Testis (tissue), 5 donors: ENCODE measurements at places on chromosomes 4 and X. TPM values are rescaled to one million over a fixed set of nuclear protein-coding genes. Genes with fewer than 3 reads are reported as not detected.
A peak's percentile ranks its signal among the peaks of the same experiment; 100 is the strongest.

The USP53 gene
- total RNA-seq = 46.9 TPM

The CXXC4 gene
- total RNA-seq = 10.2 TPM

The ZNF827 gene
- 46.8 TPM for total RNA-seq

The ZIC3 gene
- total RNA-seq = 1.5 TPM

DNA sequence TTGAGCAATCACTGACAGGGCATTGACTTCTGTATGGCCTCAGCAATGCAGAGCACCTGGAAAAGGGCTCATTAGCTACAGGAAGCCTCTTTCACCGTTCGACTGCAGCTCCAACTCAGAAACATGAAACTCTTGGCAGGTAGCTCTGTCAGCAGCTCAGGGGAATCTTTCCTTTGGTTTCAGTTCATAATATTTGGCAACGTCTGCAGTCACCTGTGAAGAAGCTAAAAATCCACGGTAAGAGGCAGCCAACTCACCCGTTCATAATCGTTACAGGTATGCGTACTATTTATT is 354.9 kb downstream of the CAMK2D start:
- DNase-seq = no peak
- H3K4me3 ChIP-seq = no peak overlapping the region
- no peaks in the 10 kb centered on the region for H3K4me1 ChIP-seq
- H3K27ac ChIP-seq = no peak overlapping the region

DNA sequence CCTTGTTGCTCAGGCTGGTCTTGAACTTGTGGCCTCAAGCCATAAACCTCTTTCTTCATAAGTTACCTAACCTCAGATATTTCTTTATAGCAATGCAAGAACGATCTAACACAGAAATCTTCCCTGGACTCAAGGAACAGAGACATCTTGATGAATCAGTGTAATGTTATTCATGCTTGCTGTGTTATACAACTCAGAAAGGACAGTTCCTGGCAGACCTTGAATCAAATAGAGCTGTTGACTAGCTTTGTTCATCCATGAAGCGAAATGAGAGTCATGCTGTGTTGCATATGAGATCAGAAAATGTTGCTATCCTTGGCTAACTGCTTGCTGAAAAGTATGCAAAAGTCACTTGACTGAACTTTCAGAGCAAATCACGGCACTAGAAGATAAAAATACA is 72.6 kb upstream of the ARHGAP24 start:
- no peaks in the 10 kb centered on the region for H3K27me3 ChIP-seq
- H3K36me3 ChIP-seq = no peaks in the 10 kb centered on the region
- DNase-seq = no peak
- H3K4me3 ChIP-seq = no peak overlapping the region
- H3K27ac ChIP-seq = no peak overlapping the region
- H3K4me1 ChIP-seq = no peaks in the 10 kb centered on the region

DNA sequence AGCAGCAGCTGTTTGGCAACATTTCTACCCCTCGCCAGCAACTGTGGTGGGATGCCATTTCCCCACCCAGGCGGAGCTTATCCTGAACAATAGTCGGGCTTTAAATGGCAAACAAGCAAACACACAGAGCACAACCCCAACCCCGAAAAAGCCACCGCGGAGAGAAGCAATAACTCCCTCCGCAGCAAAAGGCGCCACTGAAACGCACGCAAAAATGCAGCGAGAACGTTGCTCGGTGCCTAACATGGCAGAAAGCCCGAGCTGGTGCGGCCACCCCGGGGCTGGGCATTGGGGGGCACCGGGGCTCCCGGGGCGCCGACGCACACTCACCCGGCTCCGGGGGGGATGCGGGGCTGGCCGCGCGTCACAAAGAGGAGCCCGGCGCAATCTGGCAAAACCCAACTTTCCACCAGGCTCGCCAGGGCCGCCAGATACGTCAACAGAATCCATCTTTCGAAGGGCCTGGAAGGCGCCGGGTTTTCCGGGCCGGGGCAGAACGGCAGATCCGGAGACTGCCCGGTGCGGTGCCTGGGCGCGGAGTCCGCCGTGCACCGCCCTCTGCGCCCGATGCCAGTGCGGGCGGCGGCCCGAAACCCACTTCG is 818 bp downstream of the RAI2 start:
- DNase-seq = peak; percentile 16
- peak overlapping the region; percentile 44 for H3K27ac ChIP-seq
- no peaks in the 10 kb centered on the region for H3K36me3 ChIP-seq
- H3K27me3 ChIP-seq = no peaks in the 10 kb centered on the region

DNA sequence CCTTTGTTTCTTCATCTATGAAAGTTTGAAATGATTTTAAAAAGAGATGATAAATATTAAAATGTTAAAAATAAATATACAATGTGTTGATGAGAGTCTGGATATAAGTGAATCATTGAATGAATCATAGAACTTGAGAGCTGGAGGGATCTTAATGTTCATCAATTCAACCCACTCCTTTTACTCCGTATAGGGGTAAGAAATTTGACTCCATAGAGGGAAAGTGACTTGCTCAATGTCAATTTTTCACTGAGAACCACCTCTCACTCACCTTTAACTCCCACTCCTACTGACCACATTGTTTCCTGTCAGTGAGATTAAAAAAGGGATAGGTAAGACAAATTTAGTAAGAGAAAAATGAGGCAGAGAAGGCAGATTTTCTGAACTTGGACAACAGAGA is 557.2 kb upstream of the GRIA3 start:
- no peaks in the 10 kb centered on the region for H3K4me1 ChIP-seq
- no peak overlapping the region for H3K4me3 ChIP-seq
- DNase-seq = no peak
- no peaks in the 10 kb centered on the region for H3K36me3 ChIP-seq

DNA sequence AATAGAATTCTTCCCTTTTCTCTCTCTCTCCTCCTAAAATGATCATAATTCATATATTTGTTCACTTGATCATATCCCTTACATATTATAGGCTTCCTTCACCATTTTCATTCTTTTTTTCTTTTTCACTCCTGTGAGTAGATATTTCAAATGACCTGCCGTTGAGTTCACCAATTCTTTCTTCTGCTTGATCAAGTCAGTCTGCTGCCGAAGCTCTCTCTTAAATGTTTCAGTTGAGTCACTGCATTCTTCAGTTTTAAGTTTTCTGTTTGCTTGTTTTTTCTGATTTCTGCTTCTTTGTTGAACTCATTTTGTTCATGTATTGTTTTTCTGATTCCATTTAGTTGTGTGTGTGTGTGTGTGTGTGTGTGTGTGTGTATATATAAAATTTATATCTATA is 354.3 kb downstream of the GPAT3 start:
- H3K36me3 ChIP-seq = no peaks in the 10 kb centered on the region
- DNase-seq = no peak
- H3K27ac ChIP-seq = no peak overlapping the region
- no peak overlapping the region for H3K4me3 ChIP-seq
- no peaks in the 10 kb centered on the region for H3K4me1 ChIP-seq
- no peaks in the 10 kb centered on the region for H3K27me3 ChIP-seq

GRCh38 chr4:109029987-109030386 is 267.1 kb upstream of the ETNPPL start:
- H3K4me3 ChIP-seq = no peak overlapping the region
- H3K36me3 ChIP-seq = no peaks in the 10 kb centered on the region
- no peak for DNase-seq
- H3K27ac ChIP-seq = no peak overlapping the region
- no peaks in the 10 kb centered on the region for H3K27me3 ChIP-seq
- H3K4me1 ChIP-seq = no peaks in the 10 kb centered on the region

DNA sequence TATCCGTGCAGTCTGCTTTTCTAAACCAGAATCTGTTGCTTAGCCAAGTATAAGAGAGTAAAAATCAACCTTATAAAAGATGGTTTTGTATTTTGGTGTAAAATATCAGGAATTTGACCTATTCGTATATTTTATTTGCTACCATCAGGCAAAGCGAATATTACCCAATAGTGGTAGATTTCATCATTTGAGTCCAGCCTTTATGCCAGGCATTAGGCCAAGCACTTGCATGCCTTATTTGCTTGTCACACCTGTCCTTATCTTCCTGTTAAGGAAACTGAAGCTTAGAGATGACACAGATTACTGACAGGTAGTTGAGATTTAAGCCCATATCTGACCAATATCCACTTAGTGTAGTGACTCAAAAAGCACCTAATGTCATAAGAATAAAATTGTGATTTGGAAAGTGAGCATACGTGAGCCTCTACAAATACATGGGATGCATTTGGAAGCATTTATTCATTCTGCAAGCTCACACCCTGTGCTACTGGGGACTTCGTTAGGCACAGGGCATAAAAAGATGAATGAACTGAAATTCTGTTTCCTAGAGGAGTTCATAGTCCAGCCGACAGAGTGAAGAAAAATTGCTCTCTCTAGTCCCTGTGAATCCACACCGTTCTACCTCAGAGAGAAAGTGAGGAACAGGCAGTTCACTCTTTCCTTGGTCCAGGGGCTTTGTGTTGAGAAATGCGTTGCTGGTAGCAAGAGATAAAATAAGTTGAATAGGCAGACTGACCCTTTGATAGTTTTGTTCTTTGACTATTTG is 2.3 kb upstream of the RNF212 start:
- H3K36me3 ChIP-seq = no peaks in the 10 kb centered on the region
- DNase-seq = no peak
- no peaks in the 10 kb centered on the region for H3K4me1 ChIP-seq
- H3K4me3 ChIP-seq = no peak overlapping the region

GRCh38 chr4:180333162-180333561 is 1910.0 kb upstream of the TENM3 start:
- H3K27ac ChIP-seq = no peak overlapping the region
- no peak for DNase-seq
- no peak overlapping the region for H3K4me3 ChIP-seq
- no peaks in the 10 kb centered on the region for H3K27me3 ChIP-seq

- no peak overlapping the region for H3K27ac ChIP-seq
- peak; percentile 17 for DNase-seq
Measured at GRCh38 chr4:147094238-147094637, 148.6 kb upstream of the TTC29 start.

DNA sequence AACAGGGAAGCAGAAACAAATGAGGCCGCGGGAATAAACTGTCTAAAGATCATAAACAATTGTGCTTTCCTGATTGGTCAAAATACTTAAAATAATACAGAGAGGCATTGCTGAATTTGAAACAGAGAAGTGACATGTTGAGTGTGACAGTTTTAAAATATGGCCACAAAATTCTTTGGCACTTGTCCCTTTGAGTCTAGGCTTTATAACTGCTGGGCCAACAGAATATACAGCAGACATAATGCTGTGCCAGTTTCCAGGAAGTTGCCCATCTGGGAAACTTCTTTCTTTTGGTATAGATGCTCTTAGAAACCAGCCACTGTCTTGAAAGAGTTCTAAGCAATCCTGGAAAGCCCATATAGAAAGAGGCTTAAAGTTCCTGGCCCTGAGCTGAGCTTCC is 668.4 kb downstream of the CENPC start:
- no peaks in the 10 kb centered on the region for H3K4me1 ChIP-seq
- no peak for DNase-seq
- no peaks in the 10 kb centered on the region for H3K36me3 ChIP-seq

DNA sequence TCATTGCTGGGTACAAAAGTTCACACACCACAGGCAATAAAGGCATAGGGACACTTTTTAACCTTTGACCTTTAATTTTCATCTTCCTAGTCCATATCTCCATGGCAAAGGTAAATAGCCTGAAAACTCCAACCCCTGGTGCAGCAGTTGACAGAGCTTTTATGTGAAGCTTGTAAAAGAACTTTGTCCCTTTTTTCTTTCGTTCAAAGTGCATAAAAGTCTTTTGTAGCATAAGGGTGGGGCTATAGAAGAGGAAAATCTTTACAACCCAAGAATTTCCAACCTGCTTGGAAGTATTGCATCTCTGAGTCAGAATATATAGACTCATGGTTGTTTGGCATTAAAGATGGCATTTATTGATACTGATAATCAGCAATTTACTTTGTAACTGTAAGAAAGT is 20.4 kb downstream of the POF1B start:
- DNase-seq = no peak
- H3K27me3 ChIP-seq = no peaks in the 10 kb centered on the region
- no peak overlapping the region for H3K4me3 ChIP-seq
- no peaks in the 10 kb centered on the region for H3K36me3 ChIP-seq

DNA sequence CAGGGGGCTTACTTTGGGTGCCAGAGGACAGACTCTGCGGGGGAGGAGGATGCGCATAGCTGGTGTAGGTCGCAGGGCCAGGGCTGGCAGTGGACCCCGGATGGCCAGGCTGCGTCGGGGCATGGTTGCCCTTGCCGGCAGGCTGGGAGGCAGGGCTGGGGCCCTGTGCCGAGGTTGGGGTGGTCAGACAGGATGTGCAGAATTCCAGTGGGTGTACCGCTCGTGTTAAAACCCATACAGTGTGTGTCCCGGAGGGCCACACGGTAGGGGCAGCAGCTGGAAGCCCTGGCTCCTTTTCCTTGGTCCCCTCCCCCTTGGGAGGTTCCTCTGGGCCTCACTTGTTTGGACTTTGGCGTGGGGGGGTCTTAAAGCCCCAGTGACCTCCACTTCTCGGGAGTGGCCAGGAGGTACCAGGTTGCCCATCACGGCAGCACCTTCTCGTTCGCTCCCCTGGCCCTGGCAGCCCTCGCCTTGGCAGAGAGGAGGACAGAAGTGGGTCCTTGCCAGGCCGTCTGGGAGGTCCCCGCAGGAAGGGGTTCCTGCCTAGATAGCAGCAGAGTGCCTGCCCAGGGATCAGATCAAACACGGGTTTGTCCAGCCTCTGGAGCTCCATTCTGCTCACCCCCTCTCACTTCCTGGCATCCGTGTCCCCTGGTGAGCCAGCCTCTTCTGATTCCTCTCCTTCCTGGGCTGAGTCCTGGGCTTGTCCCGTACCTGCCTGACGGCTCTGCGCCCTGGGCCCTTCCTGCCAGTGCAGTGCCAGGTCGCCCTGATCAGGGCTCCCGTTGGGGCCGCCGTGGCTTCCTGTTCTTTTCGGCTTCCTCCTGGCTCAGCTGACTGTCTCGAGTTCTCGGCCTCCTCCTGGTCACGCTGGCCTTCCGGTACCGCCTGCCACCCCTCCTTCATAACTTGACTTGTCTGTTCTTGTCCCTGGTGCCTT is 56.7 kb upstream of the HGFAC start:
- H3K36me3 ChIP-seq = no peaks in the 10 kb centered on the region
- no peaks in the 10 kb centered on the region for H3K27me3 ChIP-seq
- peak overlapping the region; percentile 68 for H3K27ac ChIP-seq
- peaks cover 4% of the 10 kb centered on the region for H3K4me1 ChIP-seq
- peak; percentile 47 for DNase-seq

DNA sequence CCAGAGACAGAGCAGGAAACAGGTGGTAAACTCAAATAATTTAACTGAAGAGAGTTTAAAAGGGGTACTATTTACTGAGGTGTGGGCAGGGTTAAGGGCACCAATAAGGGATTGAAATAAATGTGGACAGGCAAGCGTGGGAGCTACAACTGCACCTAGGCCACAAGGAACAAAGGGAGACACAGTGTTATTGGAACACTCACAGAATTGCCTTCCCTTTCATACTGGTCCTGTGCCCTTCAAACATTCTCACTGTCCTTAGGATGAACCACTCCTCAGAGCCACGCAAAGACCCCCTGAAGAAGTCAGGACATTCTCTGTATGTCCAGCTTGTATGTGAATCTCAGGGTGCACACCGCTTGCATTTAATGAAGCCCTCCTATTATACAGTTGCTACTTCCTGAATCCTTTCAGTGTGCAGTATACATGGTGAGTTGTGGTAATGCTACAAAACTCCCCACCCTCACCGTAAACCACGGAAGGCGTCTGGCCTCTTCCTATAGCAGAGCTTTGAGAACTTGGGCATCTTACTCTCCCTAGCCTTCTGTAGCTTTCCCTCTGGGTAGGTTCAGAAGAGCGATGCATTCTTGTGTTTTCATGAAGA is 9.6 kb upstream of the MRPL1 start:
- H3K27me3 ChIP-seq = no peaks in the 10 kb centered on the region
- H3K27ac ChIP-seq = no peak overlapping the region
- H3K36me3 ChIP-seq = no peaks in the 10 kb centered on the region
- no peak for DNase-seq
- no peaks in the 10 kb centered on the region for H3K4me1 ChIP-seq
- H3K4me3 ChIP-seq = no peak overlapping the region
